ENCODE measurements at places on chromosomes 6 and 20. TPM values are rescaled to one million over a fixed set of nuclear protein-coding genes. Genes with fewer than 3 reads are reported as not detected.

FILIP1 gene
- polyA plus RNA-seq = not detected

APCDD1L gene
- not detected for polyA plus RNA-seq

EYA2 gene
- polyA plus RNA-seq = not detected

ZSCAN16 gene
- polyA plus RNA-seq = 15.6 TPM

KCNG1 gene
- polyA plus RNA-seq = not detected

COX4I2 gene
- polyA plus RNA-seq = not detected

ANKRD66 gene
- not detected for polyA plus RNA-seq

POU3F2 gene
- not detected for polyA plus RNA-seq

COL9A1 gene
- not detected for polyA plus RNA-seq

PI3 gene
- not detected for polyA plus RNA-seq

ELOVL2 gene
- polyA plus RNA-seq = not detected

MMUT gene
- polyA plus RNA-seq = 8.5 TPM

HLA-DOA gene
- polyA plus RNA-seq = 0.37 TPM

CST2 gene
- polyA plus RNA-seq = not detected

GPR6 gene
- polyA plus RNA-seq = not detected

SYNDIG1 gene
- not detected for polyA plus RNA-seq

MRS2 gene
- polyA plus RNA-seq = 20.6 TPM

TFAP2C gene
- not detected for polyA plus RNA-seq

ULBP1 gene
- polyA plus RNA-seq = not detected

TRAM2 gene
- 1.7 TPM for polyA plus RNA-seq

CRISP1 gene
- polyA plus RNA-seq = not detected

SMLR1 gene
- polyA plus RNA-seq = not detected

ATP9A gene
- 1.2 TPM for polyA plus RNA-seq

INSM1 gene
- polyA plus RNA-seq = not detected

PBOV1 gene
- polyA plus RNA-seq = not detected

NRSN1 gene
- not detected for polyA plus RNA-seq

C20orf141 gene
- polyA plus RNA-seq = not detected

R3HDML gene
- not detected for polyA plus RNA-seq

ADAM33 gene
- polyA plus RNA-seq = not detected

MYBL2 gene
- polyA plus RNA-seq = 2.0 TPM

CFB gene
- 0.27 TPM for polyA plus RNA-seq

Measured in immature natural killer cell (primary cell).